SK-N-SH (cell line): ENCODE measurements at places on chromosomes 6 and 20. TPM values are rescaled to one million over a fixed set of nuclear protein-coding genes. Genes with fewer than 3 reads are reported as not detected.
A peak's percentile ranks its signal among the peaks of the same experiment; 100 is the strongest.

GRCh38 chr20:48716086-48716485 is 111.7 kb downstream of the PREX1 start:
- no peak overlapping the region for H3K27ac ChIP-seq
- H3K36me3 ChIP-seq = no peaks in the 10 kb centered on the region
- no peaks in the 10 kb centered on the region for H3K4me1 ChIP-seq

LRRC1 gene
- polyA plus RNA-seq = 0.76 and 0.84 TPM in 2 replicates

CNKSR3 gene
- 1.6 TPM in 2 replicates for polyA plus RNA-seq

DNA sequence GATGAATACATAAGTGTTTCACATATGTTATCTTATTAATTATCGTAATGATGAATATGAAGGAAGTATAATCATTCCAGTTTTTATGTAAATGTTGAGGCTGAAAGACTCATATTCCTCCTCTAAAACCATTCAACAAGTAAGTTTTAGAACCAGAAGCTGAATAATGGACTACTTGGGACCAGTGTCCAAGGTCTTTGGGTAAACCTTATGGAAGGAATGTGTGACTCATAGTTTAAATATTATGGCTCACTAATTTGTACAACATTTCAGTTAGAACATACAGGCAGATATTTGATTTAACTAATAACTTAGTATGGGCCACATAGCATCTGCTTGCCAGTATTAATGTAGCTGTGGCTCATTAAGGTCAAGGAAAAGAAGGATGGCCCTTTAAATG is 209.6 kb downstream of the TFAP2B start:
- H3K36me3 ChIP-seq = no peaks in the 10 kb centered on the region
- no peak overlapping the region for H3K4me3 ChIP-seq
- no peak overlapping the region; the same call in 1 of the 2 replicates for H3K27ac ChIP-seq
- no peak for DNase-seq
- H3K4me1 ChIP-seq = no peaks in the 10 kb centered on the region
- no peaks in the 10 kb centered on the region for H3K27me3 ChIP-seq

DNA sequence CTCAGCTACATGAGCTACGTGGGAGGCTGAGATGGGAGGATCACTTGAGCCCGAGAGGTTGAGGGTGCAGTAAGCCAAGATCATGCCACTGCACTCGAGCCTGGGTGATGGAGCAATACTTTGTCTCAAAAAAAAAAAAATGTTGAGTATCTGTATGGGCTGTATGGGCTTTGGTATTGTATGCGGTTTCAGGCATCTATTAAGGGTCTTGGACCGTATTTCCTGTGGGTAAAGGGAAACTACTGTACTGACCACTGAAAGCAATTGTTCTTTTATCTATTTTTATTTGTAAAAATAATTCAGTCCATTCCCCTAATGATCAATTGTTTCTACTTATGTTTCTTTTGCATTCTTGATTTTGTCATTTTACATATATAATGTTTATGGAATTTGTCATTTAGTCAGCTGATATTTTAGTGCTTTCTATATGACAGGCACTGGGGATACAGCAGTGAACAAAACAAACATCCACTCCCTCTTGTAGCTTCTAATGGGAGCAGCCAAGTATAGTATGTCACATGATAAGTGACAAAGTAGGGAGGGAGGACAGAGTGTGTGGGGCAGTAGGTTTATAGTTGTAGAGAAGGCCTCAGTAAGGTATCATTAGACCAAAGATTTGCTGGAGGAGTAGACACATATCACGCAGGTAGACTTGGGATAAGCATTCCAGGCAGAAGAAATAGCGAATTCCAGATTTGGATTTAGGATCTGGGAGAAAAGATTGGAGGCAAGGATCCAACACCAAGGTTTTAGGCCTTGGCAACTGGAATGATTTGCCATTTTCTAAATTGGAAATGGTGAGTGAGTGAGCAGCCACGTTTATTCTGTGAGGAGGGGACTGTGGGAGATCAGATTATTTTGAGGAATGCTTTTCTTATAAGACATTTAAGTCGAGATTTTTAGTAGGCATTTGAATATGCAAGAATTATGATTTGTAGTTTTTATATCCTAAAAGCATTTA is 6.0 kb downstream of the PCMT1 start:
- no peak overlapping the region for H3K27ac ChIP-seq
- H3K4me3 ChIP-seq = no peak overlapping the region
- no peaks in the 10 kb centered on the region for H3K27me3 ChIP-seq
- H3K36me3 ChIP-seq = no peaks in the 10 kb centered on the region
- H3K4me1 ChIP-seq = no peaks in the 10 kb centered on the region; the same call in 1 of the 2 replicates

TAF4 gene
- polyA plus RNA-seq = 2.9 and 4.8 TPM in 2 replicates

ARMC12 gene
- 1.6 and 2.0 TPM in 2 replicates for polyA plus RNA-seq

DNA sequence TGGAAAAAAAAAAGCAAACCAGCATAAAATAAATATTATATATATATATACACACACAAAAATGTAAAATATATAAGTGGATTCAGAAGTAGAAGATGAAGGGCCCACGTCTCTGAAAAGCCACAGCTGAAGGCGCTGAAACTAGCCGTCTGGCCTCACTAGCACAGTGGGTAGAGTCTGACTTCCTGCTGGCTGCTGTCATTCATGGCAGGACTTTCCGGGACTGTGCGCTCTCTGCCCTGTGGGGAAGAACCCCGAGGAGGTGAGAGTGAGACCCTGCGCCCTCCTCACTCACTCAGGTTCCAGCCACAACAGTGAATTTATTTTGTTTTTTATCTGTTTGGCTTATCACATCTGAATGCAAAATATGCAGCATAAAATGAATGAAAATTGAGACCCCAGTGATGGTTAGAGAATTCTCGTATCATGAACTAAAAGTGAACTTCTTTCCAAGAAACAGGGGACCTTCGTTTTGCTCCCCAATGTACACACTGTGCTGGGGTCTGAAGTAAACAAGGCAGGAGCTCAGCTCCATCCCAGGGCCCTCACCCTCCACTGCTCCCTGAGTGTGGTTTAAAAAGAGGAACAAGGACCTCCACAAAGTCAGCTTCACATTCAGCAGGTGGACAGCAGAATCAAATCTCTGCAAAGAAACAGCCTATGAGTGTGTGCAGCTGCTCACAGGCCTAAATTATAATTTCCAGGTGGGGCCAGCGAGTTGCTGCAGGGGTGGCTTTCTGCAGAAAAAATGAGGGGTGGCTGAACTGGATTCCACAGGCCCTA is 1.3 kb upstream of the RAMACL start:
- H3K36me3 ChIP-seq = peaks cover 17% of the 10 kb centered on the region; the same call in 1 of the 2 replicates
- DNase-seq = no peak
- H3K27me3 ChIP-seq = no peaks in the 10 kb centered on the region
- peaks cover 55% of the 10 kb centered on the region for H3K4me1 ChIP-seq
- H3K4me3 ChIP-seq = no peak overlapping the region

DNA sequence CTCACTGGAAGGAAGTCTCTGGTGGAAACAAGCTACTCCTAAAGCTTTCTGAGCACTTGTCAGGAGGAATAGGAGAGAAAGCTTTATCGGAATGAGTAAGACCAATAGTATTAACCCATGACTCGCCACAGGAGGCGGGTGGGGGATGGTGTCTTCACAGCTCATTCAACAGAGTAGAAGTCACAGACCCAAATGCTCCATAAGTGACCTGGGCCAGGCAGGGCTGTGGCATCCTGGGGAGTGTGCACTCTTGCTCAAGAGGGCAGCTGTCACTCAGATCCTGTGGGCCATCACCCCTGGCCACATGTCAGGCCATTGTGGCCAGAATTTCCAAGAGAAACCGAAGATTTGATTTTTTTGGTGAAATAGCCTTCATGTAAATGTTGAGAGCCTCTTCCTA is 116.0 kb downstream of the SYCP2 start:
- DNase-seq = peak; percentile 6
- no peaks in the 10 kb centered on the region for H3K4me1 ChIP-seq
- no peaks in the 10 kb centered on the region for H3K36me3 ChIP-seq
- H3K27ac ChIP-seq = no peak overlapping the region

GRCh38 chr6:91288741-91289140 is 701.9 kb upstream of the MAP3K7 start:
- H3K27ac ChIP-seq = no peak overlapping the region
- no peak overlapping the region for H3K4me3 ChIP-seq
- no peak for DNase-seq
- H3K27me3 ChIP-seq = no peaks in the 10 kb centered on the region
- no peaks in the 10 kb centered on the region for H3K4me1 ChIP-seq
- H3K36me3 ChIP-seq = no peaks in the 10 kb centered on the region

BHLHE23 gene
- polyA plus RNA-seq = not detected in 2 replicates

- no peaks in the 10 kb centered on the region for H3K27me3 ChIP-seq
- no peak overlapping the region for H3K4me3 ChIP-seq
- peak overlapping the region; percentile 67; the same call in 1 of the 2 replicates for H3K27ac ChIP-seq
- H3K36me3 ChIP-seq = no peaks in the 10 kb centered on the region
Measured at GRCh38 chr6:142569676-142570075, 267.9 kb downstream of the ADGRG6 start.

GRCh38 chr20:54123587-54124180 is 50.1 kb downstream of the CYP24A1 start:
- H3K4me3 ChIP-seq = no peak overlapping the region
- no peaks in the 10 kb centered on the region for H3K36me3 ChIP-seq
- no peaks in the 10 kb centered on the region for H3K27me3 ChIP-seq
- 0 out of 2 replicates have a peak, but pooled peaks cover 6% of the 10 kb centered on the region for H3K4me1 ChIP-seq
- DNase-seq = no peak
- H3K27ac ChIP-seq = peak overlapping the region; percentile 79

GRCh38 chr6:13284646-13285045 is 43.7 kb downstream of the TBC1D7 start:
- H3K4me1 ChIP-seq = no peaks in the 10 kb centered on the region
- H3K27ac ChIP-seq = no peak overlapping the region
- H3K4me3 ChIP-seq = no peak overlapping the region
- H3K27me3 ChIP-seq = no peaks in the 10 kb centered on the region
- no peaks in the 10 kb centered on the region for H3K36me3 ChIP-seq
- no peak for DNase-seq

GRCh38 chr6:151379933-151380847 is 11.2 kb downstream of the ZBTB2 start:
- H3K27ac ChIP-seq = no peak overlapping the region
- H3K4me1 ChIP-seq = no peaks in the 10 kb centered on the region
- no peaks in the 10 kb centered on the region for H3K36me3 ChIP-seq
- no peak overlapping the region for H3K4me3 ChIP-seq
- no peak for DNase-seq

DNA sequence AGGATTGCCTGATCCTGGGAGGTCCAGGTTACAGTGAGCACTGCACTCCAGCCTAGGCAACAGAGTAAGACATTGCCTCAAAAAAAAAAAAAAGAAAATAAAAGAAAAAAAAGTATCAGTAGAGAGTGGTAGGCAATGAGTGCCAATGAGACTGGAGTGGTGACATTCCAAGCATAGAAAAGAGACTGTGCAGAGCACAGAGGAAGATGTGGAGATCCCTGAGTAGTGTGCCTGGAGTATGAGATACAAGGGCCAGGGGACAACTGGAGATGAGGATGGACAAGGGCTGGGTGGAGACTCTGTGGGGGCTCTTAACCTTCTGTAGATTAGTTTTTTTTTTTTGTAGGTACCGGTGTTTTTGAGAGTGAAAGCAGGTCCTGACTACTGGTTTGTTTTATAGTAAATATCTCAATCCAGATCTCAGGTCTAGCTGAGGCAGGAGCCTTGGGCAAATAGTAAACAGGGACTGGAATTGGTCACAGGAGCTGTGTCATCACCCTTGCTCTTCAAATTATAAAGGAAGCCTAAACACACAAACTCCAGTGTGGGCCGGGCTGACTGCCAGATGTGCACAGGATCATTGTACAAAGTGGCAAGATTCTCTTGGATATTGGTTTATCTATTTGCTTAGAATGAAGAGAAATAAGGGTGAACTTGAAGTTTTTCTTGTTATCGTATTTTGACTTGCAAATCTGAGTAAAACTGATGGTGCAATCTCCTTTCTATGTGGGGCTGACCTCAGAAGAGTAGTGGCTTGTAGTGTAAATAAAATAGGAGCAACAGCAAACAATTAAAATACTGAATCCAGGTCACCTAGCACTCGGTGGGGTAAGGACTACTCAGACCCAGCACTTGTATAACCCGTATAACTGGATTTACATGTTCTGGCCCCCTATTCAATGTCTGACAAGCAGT is 144.9 kb downstream of the SOX4 start:
- H3K4me3 ChIP-seq = no peak overlapping the region
- peak; percentile 27 for DNase-seq
- H3K27me3 ChIP-seq = no peaks in the 10 kb centered on the region
- H3K27ac ChIP-seq = no peak overlapping the region
- H3K36me3 ChIP-seq = no peaks in the 10 kb centered on the region
- peaks cover 38% of the 10 kb centered on the region for H3K4me1 ChIP-seq

DNA sequence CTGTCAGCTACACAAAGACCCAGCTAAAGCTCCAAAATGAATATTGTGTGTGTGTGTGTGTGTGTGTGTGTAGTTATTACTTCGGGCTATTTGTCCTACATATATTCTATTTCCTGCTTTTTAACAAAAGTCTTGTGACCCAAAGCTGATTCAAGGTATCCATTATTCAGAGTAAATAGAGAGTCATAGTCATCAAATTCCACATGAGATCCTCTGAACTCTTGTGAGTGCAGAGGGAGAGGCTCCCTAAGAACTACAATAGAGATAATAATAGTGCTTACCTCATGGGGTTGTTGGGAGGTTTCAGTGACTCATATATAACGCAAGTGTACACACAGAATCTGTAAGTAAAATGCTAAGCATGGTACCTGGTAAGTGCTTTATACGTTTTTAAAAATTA is 95.6 kb upstream of the SHLD1 start:
- H3K4me1 ChIP-seq = peaks cover 9% of the 10 kb centered on the region; the same call in 1 of the 2 replicates
- H3K27ac ChIP-seq = peak overlapping the region; percentile 47
- no peak for DNase-seq
- no peaks in the 10 kb centered on the region for H3K27me3 ChIP-seq

SPTLC3 gene
- 0.02 and 0.05 TPM in 2 replicates for polyA plus RNA-seq

MAP7 gene
- 0.76 and 0.97 TPM in 2 replicates for polyA plus RNA-seq

KCNK5 gene
- 0.03 TPM in 1 of 2 replicates, not detected in the other for polyA plus RNA-seq

DNA sequence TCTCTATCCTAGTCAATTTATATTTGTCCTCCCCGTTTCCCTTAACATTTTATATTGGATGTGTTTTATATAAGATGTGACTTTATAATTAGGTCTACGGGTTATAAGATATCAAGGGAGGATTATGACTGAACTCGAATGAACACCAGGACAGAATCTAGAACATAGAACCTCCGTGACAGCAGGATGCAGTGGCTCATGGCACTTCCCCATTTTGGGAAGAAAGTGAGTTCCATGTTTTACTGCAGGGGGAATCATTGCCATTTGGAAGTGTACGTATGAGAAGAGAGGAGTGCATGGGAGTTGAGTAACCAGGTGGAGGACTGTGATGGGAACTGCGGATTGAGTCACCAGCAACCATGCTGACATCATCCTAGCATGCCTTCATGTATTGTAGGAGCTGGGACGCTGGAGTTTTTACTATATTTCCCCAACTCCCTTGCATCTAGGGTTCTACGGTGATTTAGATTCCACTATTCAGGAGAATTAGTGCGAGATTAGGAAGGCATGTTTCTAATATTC is 56.1 kb upstream of the FOXC1 start:
- no peaks in the 10 kb centered on the region for H3K4me1 ChIP-seq
- H3K4me3 ChIP-seq = no peak overlapping the region
- DNase-seq = no peak
- peaks cover 22% of the 10 kb centered on the region; the same call in 1 of the 2 replicates for H3K27me3 ChIP-seq
- no peak overlapping the region for H3K27ac ChIP-seq

GRCh38 chr6:133889557-133890403 is 867 bp downstream of the TCF21 start:
- H3K4me1 ChIP-seq = peaks cover 8% of the 10 kb centered on the region; the same call in 1 of the 2 replicates
- DNase-seq = peak; percentile 45
